Activated CD4-positive, alpha-beta T cell treated with anti-CD3 and anti-CD28 coated beads for 24 hours (primary cell): ENCODE measurements at places on chromosomes 2 and 18.

DNA sequence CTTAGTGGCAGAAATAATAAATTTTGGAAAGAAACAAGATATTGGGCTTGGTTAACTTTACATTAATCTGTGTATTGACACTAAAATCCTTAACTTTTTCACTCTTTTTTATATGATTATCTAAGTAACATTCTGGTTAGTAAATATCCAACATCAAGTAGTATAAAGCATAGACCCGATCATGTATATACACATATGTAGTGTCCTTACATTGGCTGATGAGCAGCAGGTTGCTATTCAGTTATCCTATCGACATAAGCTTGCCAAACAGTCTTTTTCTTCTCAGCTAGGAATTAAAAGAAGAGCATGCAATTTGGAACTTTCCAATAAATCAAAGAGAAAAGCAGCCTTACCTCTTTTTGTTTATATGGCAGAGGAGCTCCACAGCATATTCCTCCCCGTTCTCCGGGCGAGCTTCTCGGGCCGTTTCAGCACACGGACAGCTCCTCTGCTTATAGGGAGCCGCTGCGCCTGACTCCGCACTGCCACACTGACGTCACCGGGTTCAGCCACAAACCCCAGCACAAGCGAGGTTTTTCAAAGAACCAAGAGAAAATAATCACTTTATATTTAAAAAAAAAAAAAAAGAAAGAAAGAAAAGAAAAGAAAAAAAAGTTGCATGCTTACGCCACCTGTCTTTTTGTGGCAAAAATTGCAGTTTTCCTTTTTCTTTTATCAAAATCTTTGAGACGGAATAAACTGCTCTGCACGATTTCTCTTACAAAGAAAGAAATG lies at the start of gene SCG2:
Gene SCG2, minus strand, starts transcription at position 430 of the 735 bp plus-strand sequence. CDS start 3,079 bp downstream, outside the sequence.
- peak; percentile 4 for DNase-seq

- DNase-seq, result no peak
Measured at GRCh38 chr2:82320296-82320695, 2015.7 kb upstream of the LRRTM1 start.

- no peak for DNase-seq
Measured at GRCh38 chr18:29749704-29750103, 1292.8 kb downstream of the DSC3 start.

DNA sequence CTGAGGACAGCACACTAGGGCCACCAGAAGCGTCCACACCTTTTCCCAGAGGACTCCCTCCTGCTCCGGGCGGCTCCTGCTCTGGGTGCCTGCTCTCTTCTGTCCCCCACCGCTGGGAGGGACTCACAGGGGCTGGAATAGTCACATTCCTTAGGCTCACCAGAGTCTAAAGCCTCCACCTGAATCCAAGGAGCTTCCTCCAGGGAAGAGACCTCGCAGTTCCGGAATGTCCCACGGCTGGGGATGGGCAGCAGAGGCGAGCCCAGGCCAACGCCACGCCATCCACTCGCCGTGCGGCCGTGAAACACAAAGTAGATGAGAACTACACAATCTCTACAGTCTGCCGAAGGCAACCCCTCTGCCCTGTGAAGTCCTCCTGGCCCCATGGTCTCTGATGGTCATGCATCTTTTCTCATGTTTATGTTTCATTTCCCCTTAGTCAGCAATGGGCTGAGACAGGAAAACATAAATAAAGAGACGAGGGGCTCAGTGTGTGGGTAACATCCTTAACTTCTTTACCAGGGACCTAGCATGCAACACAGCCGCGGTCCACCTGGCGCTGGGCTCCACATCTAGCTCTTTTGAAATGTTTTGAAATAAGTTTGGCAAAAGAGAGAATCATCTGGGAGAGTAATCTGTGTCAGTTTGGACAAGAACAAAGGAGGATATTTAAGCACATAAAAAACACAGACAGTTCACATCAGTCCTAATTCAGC lies 98.4 kb downstream of the PXDN start:
- DNase-seq, result no peak

GRCh38 chr18:75066936-75067335 lies 142.0 kb downstream of the PTGR3 start:
- no peak for DNase-seq

DNA sequence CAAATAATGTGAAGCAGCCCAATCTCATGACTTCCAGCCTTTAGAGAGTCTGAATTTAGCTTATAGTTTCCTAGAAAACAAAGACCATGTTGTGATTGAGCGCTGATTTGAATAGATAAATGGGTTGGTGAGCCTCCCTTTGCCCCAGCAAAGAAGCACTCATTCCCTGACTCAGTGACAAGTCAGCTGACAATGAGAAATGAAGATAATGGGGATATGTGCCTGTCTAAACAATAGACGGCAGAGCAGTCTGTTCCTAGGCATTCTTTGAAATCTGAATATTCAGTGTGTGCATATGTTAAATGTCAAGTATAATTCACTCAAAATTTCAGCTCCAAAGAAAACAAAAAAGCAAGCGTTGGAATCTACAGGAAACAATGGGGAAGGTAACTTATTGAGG lies 34.8 kb upstream of the LINC00305 start:
- DNase-seq, result no peak

DNA sequence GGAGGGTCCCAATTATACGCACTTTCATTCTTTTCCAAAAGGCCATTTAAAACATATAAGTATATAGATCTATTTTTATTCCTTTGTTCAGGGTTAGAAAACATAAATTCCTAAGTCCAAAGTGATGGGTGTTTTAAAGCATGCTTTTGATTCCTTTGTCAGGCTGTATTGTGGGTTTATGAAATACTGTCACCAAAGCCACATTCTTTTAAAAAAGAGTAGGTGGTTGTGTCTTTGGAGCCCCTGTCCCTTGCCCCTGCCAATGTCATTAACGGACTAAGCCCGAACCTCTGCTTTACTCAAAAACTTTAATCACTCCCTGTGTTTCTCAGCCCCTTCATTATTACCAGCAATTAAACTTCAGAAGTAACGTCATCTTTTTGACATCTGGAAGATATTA lies 104.9 kb upstream of the APCDD1 start:
- DNase-seq, result no peak

GRCh38 chr18:995629-996028 lies 91.0 kb downstream of the ADCYAP1 start:
- DNase-seq, result no peak

DNA sequence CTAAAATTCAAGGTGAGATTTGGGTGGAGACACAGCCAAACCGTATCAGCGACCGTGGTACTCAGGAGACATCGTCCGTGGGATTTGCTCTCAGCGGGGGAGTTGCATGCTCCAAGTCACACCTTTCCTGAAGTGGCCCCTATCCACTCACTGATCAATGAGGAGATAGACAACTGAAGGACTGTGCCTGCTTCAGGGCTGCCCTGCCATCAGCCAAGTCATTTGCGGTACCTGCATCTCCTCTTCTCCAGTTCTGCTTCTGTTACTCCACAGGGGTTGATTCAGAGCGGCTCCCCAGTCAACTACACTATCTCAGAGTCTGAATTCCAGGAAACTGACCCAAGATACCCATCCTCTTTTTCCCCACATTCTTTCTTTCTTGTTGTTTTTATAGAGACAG lies 184.1 kb downstream of the MREG start:
- no peak for DNase-seq

GRCh38 chr2:1582891-1583341 lies 161.4 kb downstream of the PXDN start:
- DNase-seq, result no peak

DNA sequence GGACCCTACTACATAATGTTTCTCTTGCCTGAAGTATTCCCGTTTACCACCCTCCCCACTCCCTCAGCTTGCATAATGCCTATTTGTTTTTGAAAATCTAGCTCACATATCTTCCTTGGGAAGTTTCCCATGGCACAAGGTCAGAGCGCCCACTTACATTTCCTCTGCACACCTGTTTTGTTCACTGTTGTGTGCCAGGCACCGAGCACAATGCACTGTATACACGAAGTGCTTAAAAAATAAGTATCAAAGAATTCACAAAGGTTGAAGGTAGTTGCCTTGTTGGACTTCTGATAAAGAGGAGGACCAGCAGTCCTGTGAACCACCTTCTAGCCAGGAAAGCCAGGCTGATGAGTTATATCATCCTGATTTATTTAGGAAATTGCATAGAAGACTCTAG lies 16.8 kb upstream of the RHOB start:
- DNase-seq, result no peak

DNA sequence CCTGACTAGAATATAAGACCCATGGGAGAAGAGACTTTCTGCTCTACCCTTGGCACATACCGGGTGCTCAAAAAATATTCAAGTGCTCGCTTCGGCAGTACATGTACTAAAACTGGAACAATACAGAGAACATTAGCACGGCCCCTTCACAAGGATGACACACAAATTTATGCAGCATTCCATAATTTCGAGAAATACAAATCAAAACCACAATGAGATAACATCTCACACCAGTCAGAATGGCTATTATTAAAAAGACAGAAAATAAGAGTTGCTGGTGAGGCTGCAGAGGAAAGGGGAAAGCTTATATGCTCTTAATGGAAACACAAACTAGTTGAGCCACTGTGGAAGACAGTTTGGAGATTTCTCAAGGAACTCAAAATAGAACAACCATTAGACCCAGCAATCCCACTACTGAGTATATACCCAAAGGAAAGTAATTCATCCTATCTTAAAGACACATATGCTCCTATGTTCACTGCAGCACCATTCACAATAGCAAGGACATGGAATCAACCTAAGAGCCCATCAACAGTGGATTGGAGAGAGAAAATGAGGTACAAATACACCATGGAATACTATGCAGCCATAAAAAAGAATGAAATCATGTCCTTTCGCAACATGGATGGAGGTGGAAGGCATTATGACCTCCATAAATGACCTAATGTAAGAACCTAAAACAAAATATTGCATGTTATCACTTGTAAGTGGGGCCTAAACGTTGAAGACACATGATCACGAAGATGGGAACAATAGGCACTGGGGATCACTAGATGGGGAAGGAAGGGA lies 71.6 kb upstream of the CYP1B1 start:
- DNase-seq, result no peak

DNA sequence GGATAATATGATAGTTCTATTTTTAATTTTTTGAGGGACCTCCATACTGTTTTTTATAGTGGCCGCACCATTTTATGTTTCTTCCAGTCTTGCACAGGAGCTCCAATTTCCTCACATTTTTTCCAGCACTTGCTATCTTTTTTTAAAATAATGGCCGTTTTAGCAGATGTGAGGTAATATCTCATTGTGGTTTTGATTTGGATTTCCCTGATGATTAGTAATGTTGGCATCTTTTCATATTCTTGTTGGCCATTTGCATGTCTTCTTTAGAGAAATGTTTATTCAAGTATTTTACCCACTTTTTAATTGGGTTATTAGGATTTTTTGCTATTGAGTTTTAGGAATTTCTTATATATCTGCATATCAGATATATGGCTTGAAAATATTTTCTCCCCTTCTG lies 29.9 kb upstream of the NAPG start:
- no peak for DNase-seq

GRCh38 chr18:6885992-6886796 lies 156.7 kb downstream of the ARHGAP28 start:
- no peak for DNase-seq

- DNase-seq, result peak; percentile 25
Measured at GRCh38 chr2:219249203-219249980, 3.7 kb upstream of the TUBA4B start.

DNA sequence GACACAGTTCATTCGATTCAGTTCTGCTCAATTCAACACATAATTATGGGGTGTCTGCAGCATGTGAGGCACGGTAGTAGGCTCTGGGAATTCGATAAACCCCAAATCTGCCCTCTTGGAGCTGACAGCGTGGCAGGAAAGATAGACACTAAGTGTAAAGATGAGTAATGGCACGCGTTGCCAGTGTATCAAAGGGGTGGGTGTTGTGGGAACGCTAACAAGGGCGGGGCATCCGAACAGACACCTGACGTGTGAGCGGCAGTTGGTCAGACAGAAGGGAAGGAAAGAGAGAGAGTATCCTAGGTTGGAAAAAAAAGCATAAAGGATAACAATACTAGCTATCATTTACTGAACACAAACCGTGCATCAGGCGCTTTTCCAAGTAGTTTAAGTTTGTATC lies 125.7 kb upstream of the HAAO start:
- DNase-seq, result no peak

GRCh38 chr2:175205523-175205922 lies 24.0 kb upstream of the ATP5MC3 start:
- no peak for DNase-seq

DNA sequence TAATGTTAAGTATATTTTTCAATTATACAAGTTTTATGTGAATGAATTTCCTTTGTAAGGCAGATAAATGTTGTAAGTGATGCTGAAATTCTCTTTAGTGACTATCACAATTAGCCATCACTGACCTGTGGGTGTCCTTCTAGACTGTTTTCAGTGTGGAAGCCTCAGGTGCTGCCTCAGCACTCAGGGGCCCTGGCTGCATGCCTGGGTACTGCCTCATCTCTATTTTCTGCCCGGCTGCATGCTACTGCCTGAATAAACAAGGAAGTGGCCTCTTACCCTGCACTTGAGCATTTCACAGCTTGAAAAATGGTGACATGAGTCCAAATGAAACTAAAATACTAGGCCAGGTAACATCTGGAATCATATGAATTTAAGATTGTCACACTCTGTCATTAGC lies 787.6 kb upstream of the SALL3 start:
- DNase-seq, result no peak

DNA sequence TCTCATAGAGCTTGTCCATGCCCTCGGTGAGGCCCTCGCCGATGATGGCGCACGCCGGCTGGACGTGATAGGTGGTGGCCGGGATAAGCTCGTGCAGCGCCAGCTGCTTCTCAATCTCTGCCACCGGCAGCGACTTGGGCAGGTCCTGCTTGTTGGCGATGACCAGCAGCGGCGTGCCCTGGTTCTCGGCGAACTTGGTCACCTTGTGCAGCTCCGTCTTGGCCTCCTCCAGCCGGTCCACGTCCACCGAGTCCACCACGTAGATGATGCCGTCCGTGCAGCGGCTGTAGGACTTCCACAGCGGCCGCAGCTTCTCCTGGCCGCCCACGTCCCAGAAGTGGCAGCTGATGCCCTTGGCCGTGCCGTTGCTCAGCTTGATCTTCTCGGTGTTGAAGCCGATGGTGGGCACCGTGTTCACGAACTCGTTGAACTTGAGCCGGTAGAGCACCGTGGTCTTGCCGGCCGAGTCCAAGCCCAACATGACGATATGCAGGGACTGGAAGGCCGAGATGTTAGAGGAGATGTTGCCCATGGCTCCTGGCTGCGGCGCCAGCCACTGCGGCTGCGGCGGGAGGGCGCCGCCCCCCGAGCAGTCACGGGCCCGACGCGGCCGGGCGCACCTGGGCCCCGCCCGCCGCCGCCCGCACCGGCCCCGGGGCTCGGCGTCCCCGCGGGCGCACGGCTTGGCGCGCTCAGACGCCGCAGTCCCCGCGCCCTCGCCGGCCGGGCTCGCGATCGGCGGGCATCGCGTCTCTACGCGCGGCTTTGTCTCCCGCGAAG lies 636 bp downstream of the ARL4C start:
- DNase-seq, result no peak

- no peak for DNase-seq
Measured at GRCh38 chr2:51401546-51401945, 369.6 kb upstream of the NRXN1 start.

GRCh38 chr2:186725783-186726182 lies 31.9 kb downstream of the FAM171B start:
- no peak for DNase-seq

- DNase-seq, result no peak
Measured at GRCh38 chr2:39508198-39508597, 71.1 kb upstream of the MAP4K3 start.
